ENCODE measurements at places on chromosomes 7 and 10.

DNA sequence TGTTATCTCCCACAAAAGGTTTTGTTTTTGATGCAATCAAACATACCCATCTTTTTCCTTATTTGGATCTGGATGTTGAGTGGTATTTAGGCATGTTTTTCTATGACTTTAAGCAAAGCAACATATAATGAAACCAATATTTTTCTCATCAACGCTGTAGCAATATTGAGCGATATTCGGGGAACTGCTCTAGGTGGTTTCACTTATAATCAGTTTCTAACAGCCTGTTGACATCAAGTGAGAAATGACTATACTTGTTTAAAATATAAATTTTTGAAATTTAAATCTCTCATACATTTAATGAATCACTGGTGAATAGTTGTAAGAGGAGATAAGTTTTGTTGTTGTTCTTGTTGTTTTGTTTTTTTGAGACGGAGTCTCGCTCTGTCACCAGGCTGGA is 52.8 kb upstream of the CCAR1 start:
- DNase-seq, result no peak

GRCh38 chr7:127904670-127904985 is 126.6 kb downstream of the LRRC4 start:
- no peak for DNase-seq

- DNase-seq, result peak; percentile 76
These were observed 274.9 kb upstream of the GALNT17 start for GRCh38 chr7:70856901-70857630.

GRCh38 chr7:29146888-29147609 is 712 bp upstream of the CPVL start:
- no peak for DNase-seq

- DNase-seq, result no peak
These were observed 31.6 kb downstream of the TRIM8 start for GRCh38 chr10:102675666-102676533.

GRCh38 chr10:51145375-51145774 is 71.1 kb downstream of the PRKG1 start:
- DNase-seq, result no peak

DNA sequence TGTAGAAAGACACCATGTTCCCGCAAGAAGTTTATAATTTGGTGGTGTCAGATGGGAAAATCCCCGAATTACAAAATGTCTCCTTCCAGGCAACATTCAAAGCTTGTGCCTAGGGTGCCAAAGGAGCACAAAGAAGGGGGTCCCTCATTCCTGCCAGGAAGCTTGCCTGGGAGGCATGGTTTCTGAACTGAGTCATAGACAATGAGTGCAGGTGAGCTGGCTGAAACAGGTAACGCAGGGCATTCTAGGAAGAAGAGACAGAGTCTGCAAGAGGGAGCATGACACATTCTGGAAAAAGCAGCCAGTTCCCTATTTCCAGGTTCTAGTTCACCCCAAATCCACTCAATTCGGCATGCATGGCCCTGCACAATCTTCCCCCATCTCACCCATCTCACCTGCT is 11.9 kb upstream of the CALU start:
- no peak for DNase-seq
